ENCODE measurements at places on chromosomes 3 and 15. TPM values are rescaled to one million over a fixed set of nuclear protein-coding genes. Genes with fewer than 3 reads are reported as not detected.

DNA sequence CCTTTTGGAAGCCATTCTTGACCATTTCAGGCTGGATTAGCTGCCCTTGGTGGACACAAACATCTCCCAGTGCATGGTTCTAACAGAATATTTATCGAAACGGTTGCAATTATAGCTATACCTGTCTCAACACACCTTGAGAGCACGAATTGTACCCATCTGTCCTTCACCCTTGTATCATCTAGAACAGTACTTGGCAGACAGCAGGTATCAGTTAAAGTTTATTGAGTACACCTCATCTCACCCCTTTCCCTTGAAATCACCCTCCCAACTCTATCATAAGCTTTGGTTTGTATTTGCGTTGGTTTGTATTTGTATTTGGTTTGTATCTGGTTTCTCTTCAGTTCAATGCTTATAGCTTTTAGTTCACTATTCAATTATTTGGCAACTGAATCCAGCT lies 12.4 kb downstream of the TSPAN3 start:
- no peak overlapping the region for H3K27ac ChIP-seq
- no peaks in the 10 kb centered on the region for H3K36me3 ChIP-seq
- H3K4me3 ChIP-seq, result no peak overlapping the region
- H3K27me3 ChIP-seq, result no peaks in the 10 kb centered on the region

- no peaks in the 10 kb centered on the region for H3K27me3 ChIP-seq
- no peak for DNase-seq
- H3K27ac ChIP-seq, result no peak overlapping the region
- H3K36me3 ChIP-seq, result no peaks in the 10 kb centered on the region
These were observed 85.2 kb downstream of the STRIT1 start for GRCh38 chr3:155208183-155208800.

Gene SERINC4
- 0.14 TPM for total RNA-seq

DNA sequence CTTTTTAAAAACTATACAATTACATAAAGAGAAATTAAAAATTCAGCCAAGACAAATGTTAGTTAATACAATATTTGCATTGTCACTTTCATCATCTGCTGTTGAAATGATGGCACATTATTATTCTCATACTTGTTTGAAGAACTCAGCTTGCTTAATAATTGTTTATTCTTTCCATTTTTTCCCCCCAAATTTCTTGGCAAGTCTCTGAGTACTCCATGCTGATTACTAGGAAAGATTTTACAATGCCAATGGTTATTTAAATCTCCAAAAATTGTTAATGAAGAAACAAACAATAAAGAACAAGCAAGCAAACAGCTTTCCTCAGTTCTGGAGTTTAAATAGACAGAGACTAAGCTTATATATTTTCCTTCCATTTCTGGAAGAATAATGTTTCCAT lies 15.1 kb upstream of the STXBP5L start:
- DNase-seq, result no peak
- peaks cover 21% of the 10 kb centered on the region for H3K27me3 ChIP-seq
- H3K4me3 ChIP-seq, result no peak overlapping the region
- H3K36me3 ChIP-seq, result no peaks in the 10 kb centered on the region
- no peak overlapping the region for H3K27ac ChIP-seq
- H3K4me1 ChIP-seq, result no peaks in the 10 kb centered on the region

DNA sequence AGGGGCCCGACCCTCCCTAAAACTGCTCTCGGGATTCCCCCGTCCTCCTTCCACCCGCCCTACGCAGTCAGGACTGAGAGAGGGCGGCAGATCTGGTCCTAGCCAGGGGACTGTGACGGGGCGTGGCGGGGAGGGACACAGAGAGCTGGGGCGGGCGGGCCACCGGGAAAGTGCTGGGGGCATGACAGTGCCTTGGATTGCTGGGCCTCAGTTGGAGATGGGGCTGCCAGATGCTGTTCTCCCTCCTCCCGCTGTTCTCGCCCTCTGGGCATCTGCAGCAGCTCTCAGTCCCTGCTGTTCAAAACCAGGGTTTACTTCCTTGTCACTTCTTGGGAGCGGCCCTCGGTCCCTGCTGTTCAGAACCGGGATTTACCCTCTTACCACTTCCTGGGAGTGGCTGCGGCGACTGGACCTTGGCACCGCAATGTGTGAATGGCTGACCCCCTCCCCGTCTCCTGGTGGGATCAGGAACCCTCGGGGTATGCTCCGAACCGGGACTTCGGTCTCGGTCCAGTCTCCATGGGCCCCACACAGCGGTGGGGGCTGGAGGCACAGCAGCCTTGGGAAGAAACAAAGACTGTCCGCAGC lies 1.8 kb upstream of the RPP25 start:
- peak; percentile 23 for DNase-seq
- H3K27me3 ChIP-seq, result peaks cover 56% of the 10 kb centered on the region
- H3K4me1 ChIP-seq, result peaks cover 68% of the 10 kb centered on the region
- H3K36me3 ChIP-seq, result no peaks in the 10 kb centered on the region

Gene TJP1
- total RNA-seq, result 0.24 TPM

Gene CFAP92
- 1.1 TPM for total RNA-seq

Gene MORC1
- not detected for total RNA-seq

- no peak for DNase-seq
- peaks cover 5% of the 10 kb centered on the region for H3K36me3 ChIP-seq
- H3K27me3 ChIP-seq, result no peaks in the 10 kb centered on the region
These were observed 20.6 kb downstream of the AP4E1 start for GRCh38 chr15:50929062-50929461.

- DNase-seq, result no peak
- H3K4me3 ChIP-seq, result no peak overlapping the region
- H3K36me3 ChIP-seq, result no peaks in the 10 kb centered on the region
- no peak overlapping the region for H3K27ac ChIP-seq
- peaks cover 7% of the 10 kb centered on the region for H3K27me3 ChIP-seq
These were observed 122.9 kb upstream of the TLE3 start for GRCh38 chr15:70220490-70221096.

DNA sequence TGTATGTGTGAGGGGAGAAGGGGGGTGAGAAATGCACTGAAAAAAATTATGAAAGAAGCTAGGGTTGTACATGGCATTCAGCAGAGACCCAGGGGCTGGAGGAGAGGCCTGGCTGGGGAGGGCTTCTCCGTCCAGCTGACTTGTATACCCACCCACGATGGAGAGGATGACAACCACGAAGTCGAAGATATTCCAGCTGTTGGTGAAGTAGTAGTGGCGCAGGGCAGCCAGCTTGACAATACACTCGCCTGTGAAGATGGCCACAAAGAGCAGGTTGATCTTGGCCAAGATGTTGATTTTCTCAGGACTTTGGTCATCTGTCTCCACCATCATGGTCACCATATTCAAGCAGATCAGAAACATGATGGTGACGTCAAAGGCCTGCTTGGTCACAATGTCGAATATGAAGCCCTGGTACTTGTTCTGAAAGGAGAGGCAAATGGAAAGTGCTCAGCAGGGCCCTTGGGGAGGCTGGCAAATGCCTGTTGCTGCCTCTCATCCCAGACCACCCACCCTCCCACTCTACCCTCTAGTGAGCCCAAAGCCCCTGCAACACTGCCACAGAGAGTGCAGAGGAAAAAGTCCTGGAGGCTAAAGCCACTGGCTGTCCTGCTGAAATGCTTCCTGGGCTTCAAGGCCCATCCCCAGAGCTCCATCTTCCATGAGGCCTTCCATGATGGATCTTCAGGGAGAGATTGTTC lies 58.1 kb downstream of the EXOG start:
- no peak overlapping the region for H3K27ac ChIP-seq
- peaks cover 2% of the 10 kb centered on the region for H3K36me3 ChIP-seq
- H3K4me3 ChIP-seq, result no peak overlapping the region

Gene ABI3BP
- total RNA-seq, result not detected

Gene SCN11A
- 0.22 TPM for total RNA-seq

GRCh38 chr15:85462029-85462428 lies 81.6 kb downstream of the AKAP13 start:
- no peak overlapping the region for H3K4me3 ChIP-seq
- no peak overlapping the region for H3K27ac ChIP-seq
- no peak for DNase-seq
- no peaks in the 10 kb centered on the region for H3K27me3 ChIP-seq
- H3K4me1 ChIP-seq, result peaks cover 47% of the 10 kb centered on the region

Gene LRTM1
- not detected for total RNA-seq

DNA sequence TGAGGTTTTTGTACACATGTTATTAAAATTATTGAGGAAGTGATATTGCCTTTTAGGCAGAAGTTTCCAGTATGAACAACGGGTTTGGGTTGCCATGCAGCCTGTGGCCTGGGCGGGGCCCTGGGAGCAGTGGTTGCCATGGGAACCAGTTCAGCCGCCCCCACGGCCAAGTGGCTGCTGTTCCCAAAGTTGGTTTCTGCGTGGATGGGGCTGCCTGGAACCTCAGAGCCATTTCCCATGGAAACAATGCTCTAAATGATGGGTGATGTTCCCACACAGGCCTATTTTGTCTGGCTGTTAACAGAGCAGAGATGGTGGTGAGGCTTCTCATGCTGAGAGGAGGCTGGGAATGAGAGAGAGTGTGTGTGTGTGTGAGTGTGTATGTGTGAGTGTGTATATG lies 19.5 kb downstream of the MRAS start:
- DNase-seq, result no peak
- H3K27ac ChIP-seq, result no peak overlapping the region
- H3K4me3 ChIP-seq, result no peak overlapping the region
- peaks cover 13% of the 10 kb centered on the region for H3K4me1 ChIP-seq
- peaks cover 22% of the 10 kb centered on the region for H3K27me3 ChIP-seq

Gene ALPK3
- total RNA-seq, result 0.46 TPM

DNA sequence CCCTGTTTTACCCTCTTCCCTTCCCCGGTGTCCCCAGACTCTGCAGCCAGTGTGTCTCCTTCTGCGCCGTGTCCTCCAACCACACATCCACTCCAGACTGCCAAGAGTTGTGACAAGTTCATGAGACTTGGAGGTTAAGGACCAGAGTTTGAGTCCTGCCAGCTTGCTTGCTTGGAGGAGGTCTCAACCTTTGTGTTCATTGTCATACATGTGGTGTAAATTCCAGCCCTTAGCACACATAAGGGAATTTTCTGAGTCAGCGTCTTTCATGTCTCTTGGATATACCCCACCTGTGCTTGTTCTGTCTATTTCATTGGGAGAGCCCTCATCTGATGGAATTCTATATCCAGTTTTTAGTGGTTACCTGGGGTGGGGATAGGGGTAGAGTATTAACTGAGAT lies 13.3 kb downstream of the CORO2B start:
- H3K27me3 ChIP-seq, result peaks cover 23% of the 10 kb centered on the region
- peaks cover 10% of the 10 kb centered on the region for H3K4me1 ChIP-seq
- no peaks in the 10 kb centered on the region for H3K36me3 ChIP-seq
- no peak for DNase-seq
- H3K4me3 ChIP-seq, result no peak overlapping the region
- H3K27ac ChIP-seq, result no peak overlapping the region

- DNase-seq, result no peak
- peaks cover 22% of the 10 kb centered on the region for H3K4me1 ChIP-seq
- peak overlapping the region; percentile 94 for H3K27ac ChIP-seq
- peaks cover 24% of the 10 kb centered on the region for H3K36me3 ChIP-seq
- H3K4me3 ChIP-seq, result peak overlapping the region; percentile 25
These were observed 22.8 kb downstream of the TTC14 start for GRCh38 chr3:180624714-180625113.

DNA sequence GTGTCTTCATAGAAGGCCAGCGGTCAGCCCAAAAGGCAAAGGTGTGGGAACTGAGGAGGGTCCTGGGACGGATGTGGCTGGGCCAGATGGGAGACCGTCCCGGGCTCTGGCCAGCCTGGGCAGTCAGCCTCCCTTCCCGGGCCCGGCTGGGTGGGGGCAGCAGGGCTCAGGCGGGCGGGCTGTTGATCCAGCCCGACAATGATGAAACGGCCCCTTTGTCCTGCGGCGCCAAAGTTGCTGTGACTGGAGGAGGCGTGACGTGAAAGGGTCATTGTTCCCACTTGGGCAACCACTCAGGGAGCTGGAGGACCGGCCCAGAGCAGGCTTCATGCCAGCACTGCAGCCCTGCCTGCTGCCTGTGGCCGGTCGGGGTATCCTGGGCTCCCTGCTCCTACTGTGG lies 16.5 kb downstream of the DUSP7 start:
- H3K4me3 ChIP-seq, result no peak overlapping the region
- no peaks in the 10 kb centered on the region for H3K27me3 ChIP-seq
- no peak overlapping the region for H3K27ac ChIP-seq
- DNase-seq, result no peak
- H3K4me1 ChIP-seq, result peaks cover 6% of the 10 kb centered on the region
- no peaks in the 10 kb centered on the region for H3K36me3 ChIP-seq

DNA sequence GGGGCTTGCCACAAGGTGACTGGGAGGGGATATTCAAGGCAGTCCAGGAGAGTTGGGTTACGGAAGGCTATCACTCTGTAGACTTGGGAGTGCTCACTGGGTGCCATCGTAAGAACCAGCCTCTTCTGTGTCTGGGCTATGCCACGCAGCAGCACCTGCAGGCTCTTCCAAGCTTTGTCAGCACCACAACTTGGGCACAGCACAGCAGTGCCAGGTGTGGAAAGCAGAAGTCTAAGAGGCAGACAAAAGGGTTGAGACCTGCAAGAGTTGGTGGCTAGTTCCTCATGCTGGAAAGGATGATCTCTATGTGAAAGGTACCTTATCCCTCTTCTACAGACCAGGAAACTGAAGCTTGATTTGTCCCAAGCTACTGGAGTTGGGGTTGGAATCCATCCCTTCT lies 15.8 kb downstream of the CX3CR1 start:
- peaks cover 10% of the 10 kb centered on the region for H3K36me3 ChIP-seq
- DNase-seq, result no peak
- H3K27me3 ChIP-seq, result peaks cover 40% of the 10 kb centered on the region
- no peak overlapping the region for H3K4me3 ChIP-seq
- H3K4me1 ChIP-seq, result peaks cover 59% of the 10 kb centered on the region
- H3K27ac ChIP-seq, result no peak overlapping the region

GRCh38 chr3:144496141-144496835 lies 524.7 kb downstream of the DIPK2A start:
- H3K27ac ChIP-seq, result no peak overlapping the region
- DNase-seq, result no peak
- H3K27me3 ChIP-seq, result no peaks in the 10 kb centered on the region

GRCh38 chr3:87349833-87350232 lies 73.4 kb upstream of the POU1F1 start:
- no peak overlapping the region for H3K27ac ChIP-seq
- no peak for DNase-seq
- H3K4me1 ChIP-seq, result no peaks in the 10 kb centered on the region
- H3K4me3 ChIP-seq, result no peak overlapping the region
- H3K36me3 ChIP-seq, result no peaks in the 10 kb centered on the region
- H3K27me3 ChIP-seq, result peaks cover 15% of the 10 kb centered on the region

- no peak for DNase-seq
- H3K27me3 ChIP-seq, result peaks cover 89% of the 10 kb centered on the region
- H3K27ac ChIP-seq, result no peak overlapping the region
- H3K36me3 ChIP-seq, result peaks cover 13% of the 10 kb centered on the region
- H3K4me3 ChIP-seq, result no peak overlapping the region
These were observed 5.2 kb downstream of the FOXB1 start for GRCh38 chr15:60009124-60009960.

Gene C3orf80
- total RNA-seq, result 0.09 TPM

Gene RTP4
- 2.8 TPM for total RNA-seq

DNA sequence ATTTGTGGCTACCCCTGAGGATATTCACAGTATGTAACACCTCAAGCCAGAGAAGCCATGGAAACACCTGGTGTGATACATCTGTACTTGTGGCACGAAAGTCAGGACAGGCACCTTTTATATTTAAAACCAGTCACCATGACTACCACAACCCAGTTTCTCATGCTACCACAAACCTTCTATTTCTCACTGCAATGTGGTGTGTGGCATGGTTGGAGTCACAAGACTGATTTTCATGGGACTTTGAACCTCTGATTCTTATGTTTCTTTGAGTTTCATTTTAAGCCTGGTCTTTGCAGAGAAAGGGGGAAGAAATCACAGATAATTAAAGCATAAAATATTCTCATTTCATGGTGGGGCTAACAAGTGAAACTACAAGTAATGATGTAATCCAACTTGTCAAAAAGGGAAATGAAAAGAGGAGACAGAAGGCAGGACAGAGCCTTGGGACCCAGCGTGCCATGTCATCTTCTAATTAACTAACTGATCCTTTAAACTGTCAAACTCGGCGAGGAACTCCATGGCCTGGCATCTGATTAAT lies 175.9 kb downstream of the PDZRN3 start:
- no peak overlapping the region for H3K27ac ChIP-seq
- H3K27me3 ChIP-seq, result peaks cover 7% of the 10 kb centered on the region
- no peaks in the 10 kb centered on the region for H3K4me1 ChIP-seq
- no peaks in the 10 kb centered on the region for H3K36me3 ChIP-seq
- DNase-seq, result no peak
